PC-3 (cell line): ENCODE measurements at places on chromosomes 2 and 18.

- no peak for DNase-seq
These were observed 29.5 kb downstream of the MBOAT2 start for GRCh38 chr2:8974016-8974415.

DNA sequence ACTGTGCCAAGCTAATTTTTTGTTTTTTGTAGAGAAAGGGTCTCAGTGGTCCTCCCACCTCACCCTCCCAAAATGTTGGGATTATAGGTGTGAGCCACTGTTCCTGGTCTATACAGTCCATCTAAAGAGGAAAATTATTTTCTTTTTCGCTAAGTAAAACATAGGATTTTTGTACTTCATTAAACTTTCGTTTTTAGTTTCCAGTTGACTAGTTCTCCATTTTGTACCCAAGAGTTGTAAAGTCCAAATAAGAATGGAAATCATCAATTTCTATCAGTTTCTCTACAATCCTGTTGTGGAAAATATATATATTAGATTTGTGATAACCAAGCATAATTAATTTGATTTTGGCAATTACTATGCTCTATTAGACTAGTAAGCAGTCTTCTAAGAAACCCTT lies 156.4 kb downstream of the BABAM2 start:
- no peak for DNase-seq

DNA sequence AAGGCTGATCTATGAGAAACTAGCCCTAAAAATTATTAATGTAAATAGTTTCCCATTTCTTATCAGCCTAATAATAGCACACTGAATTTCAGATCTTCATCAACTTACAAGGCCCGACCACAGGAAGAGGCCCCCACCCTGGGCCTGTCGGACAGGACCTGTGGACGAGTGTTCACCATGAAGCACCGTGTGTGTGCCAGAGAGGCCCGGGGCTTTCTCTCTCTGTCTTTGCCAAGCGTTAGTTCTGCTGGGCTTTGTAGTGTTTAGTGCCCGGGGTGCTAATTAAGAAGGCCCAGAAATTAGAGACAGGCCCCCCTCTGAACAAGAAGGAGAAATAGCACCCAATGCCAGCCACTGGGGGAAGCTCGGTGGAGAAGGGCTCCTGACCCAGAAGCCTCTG lies 265.7 kb downstream of the TWIST2 start:
- DNase-seq = no peak

DNA sequence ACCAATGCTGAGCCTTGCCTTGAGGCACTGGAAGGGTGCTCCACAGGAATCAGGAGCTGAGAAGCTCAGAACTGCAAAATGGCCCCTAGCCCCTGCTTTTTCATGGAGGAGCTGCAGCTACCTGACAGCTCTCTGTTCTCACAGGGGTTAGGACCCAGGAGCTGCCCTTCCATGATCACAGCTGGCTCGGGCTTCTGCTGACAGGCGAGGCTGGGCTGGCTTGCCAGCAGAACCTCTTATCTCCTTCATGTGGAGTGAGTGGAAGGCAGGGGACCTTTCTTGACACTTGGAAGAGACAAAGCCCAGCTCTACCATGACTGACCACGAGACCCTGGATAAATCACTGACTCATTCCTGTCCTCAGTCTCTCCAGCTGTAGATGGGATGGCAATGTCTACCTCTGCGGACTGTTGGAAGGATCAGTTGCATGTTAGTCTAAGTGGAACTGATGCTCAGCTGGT lies 113.4 kb downstream of the CAPN13 start:
- no peak for DNase-seq

GRCh38 chr2:230008708-230009066 lies 60.0 kb downstream of the SLC16A14 start:
- DNase-seq = no peak

DNA sequence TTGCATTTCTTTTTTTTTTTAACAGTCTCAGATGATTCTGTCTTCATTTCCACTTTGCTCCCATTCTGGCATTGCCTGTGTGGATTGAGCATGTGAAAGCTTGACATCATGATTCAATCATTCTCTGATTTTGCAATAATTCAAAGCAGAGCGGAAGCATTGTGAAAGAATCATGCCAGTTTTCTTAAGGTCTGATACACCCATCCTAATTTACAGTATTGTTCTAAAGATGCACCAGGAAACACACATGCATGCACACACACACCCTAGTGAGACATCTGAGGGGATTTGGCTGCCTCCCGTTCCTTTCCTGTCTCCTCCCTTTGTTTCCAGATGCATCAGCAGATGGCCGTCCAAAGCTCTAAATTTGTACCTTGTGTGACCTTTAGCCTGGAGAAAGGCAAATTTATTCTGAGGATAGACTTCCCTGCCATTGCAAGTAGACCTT lies 97.3 kb downstream of the FMNL2 start:
- peak; percentile 41 for DNase-seq

GRCh38 chr2:231800493-231801091 lies 14.3 kb downstream of the COPS7B start:
- DNase-seq = peak; percentile 39

DNA sequence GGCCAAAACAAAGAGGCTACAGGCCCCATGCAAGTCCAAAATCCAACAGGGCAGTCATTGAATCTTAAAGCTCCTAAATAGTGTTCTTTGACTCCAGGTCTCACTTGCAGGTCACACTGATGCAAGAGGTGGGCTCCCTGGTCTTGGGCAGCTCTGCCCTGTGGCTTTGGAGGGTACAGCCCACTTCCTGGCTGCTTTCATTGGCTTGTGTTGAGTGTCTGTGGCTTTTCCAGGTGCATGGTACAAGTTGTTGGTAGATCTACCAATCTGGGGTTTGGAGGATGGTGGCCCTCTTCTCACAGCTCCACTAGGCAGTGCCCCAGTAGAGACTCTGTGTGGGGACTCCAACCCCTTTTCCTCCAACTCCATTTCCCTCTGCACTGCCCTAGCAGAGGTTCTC lies 115.8 kb upstream of the ALKAL2 start:
- no peak for DNase-seq

DNA sequence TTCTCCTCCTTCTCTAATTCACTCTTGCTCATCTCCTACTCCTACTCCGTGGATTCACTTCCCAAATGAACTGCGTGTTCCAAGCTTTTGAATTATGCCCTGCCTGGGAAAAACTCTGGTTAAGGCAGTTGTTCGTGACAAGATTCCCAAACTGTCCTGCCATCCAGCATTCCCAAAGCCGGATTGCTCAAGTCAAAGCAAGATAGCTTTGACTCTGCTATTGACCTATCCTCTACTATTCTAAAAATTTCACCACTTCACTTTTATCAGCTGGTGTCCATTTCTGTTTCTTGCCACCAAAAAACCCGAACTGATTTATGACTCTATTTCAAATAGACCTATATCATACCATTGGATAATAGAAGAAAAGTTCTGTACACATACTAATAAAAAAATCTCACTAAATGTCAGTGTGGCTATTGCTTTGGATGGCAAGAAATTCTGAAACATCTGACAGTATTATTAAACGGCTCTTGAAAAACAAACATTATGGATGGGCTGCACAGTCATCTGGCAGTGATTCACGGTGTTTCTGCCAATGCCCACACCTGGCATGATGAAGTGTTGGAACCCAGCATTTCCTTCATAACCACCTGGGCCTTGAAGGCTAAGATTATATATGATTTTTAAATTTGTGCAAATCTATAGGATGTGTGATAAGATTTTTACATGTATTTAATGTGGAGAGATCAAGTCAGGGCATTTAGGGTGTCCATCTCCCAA lies 87.4 kb downstream of the NCKAP5 start:
- DNase-seq = peak; percentile 64

- no peak for DNase-seq
These were observed 27.5 kb downstream of the OSBPL1A start for GRCh38 chr18:24370120-24370519.

GRCh38 chr2:220748875-220749479 lies 823.1 kb downstream of the EPHA4 start:
- DNase-seq = no peak

GRCh38 chr2:42933824-42934254 lies 141.5 kb upstream of the HAAO start:
- no peak for DNase-seq

DNA sequence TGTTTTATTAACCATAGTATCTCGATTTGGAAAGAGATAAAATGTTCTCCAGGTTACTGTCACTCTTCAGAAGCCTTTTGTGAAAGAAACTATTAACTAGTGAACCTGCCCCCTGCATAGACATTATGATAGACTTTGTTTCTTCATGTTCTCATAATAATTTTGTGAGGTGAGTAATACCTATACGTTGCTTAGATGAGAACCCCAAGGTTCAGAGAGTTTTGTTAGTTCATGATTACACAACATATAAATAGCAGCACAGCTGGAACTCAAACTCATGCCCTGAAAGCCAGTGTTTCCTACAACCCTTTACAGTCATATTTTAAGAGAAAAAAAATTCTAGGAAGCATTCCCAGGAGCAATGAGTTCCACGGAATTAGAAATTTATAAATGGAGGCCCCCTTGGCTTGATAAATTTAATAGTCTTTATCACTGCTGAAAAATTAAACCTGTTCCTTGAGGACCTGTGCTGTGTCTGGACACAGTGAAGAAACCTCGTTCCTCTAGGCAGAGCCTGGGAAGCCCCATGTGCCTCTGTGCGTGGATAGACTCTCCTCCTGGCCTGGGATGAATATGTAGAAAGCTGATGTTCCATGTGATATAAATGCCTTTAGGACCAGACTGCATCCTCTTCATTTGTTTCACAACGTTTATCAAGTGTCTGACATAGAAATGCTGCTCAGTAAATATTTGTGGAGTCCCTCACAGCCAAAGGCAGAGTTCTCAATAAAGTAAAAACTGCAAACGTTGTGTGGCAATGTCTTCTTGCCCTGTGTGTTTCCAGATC lies 1257.0 kb upstream of the GYPC start:
- DNase-seq = no peak

- DNase-seq = no peak
These were observed 80.8 kb downstream of the RTN4 start for GRCh38 chr2:54969295-54969939.

DNA sequence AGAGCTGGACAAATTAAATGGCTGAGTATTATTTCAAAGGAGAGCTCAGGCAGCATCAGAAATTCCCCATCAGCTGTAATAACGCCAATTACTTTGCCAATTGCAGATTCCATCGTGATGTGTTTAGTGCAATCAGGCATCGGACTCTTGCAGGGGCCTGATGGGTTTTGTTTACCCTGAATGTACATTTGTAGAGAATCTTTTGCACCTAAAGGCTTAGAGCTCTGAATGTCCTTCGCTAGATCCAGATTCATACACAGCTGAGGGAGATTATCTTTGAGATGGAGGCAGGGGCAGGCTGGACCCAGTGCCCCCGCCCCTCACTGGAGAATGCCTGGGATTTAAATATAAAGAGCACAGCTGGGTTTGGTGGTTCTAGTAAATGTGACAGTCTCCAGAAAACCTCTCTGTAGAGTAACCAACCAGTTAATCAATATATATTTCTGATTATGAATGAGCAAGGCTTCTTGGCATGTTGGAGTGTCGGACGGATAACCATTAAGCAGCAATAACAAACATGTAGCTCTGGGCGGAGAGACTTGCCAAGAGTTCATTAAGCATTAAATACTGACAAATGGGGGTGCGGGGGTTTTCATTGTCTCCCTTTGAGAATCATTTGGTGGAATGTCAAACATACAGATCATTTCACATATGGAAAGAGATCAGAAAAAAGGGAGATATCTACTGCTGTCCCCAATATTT lies 200.9 kb downstream of the SETBP1 start:
- DNase-seq = no peak
